Left lobe of liver (tissue), 2 donors: ENCODE measurements at places on chromosomes 5 and 9. TPM values are rescaled to one million over a fixed set of nuclear protein-coding genes. Genes with fewer than 3 reads are reported as not detected.

The POLK gene
- 9.9 TPM for total RNA-seq

The FOXI1 gene
- total RNA-seq: not detected

The GKAP1 gene
- 6.4 TPM for total RNA-seq

The BNC2 gene
- total RNA-seq: 0.55 TPM

The CHMP5 gene
- total RNA-seq: 20.0 TPM

The ANXA2R gene
- 0.35 TPM for total RNA-seq

The PCAT7 gene
- total RNA-seq: 2.2 TPM

The CCDC183 gene
- 0.75 TPM for total RNA-seq

The DMRTA1 gene
- 6.9 TPM for total RNA-seq

The OR2V2 gene
- total RNA-seq: not detected

The PCDHB11 gene
- 0.20 TPM for total RNA-seq

The C9orf153 gene
- total RNA-seq: 0.15 TPM

The PCDHA1 gene
- total RNA-seq: not detected

The PCDHGA6 gene
- 0.68 TPM for total RNA-seq

The GFI1B gene
- 0.15 TPM for total RNA-seq

The FAM221B gene
- total RNA-seq: not detected

The FCN1 gene
- total RNA-seq: 0.93 TPM
